Fibroblast of skin of right biceps (primary cell): ENCODE measurements at places on chromosomes 12 and 14.
A peak's percentile ranks its signal among the peaks of the same experiment; 100 is the strongest.

GRCh38 chr14:103923863-103924262, 4.4 kb upstream of the TDRD9 start:
- no peak for DNase-seq

- no peak for DNase-seq
These were observed 16.5 kb downstream of the SPTLC2 start for GRCh38 chr14:77599889-77600288.

DNA sequence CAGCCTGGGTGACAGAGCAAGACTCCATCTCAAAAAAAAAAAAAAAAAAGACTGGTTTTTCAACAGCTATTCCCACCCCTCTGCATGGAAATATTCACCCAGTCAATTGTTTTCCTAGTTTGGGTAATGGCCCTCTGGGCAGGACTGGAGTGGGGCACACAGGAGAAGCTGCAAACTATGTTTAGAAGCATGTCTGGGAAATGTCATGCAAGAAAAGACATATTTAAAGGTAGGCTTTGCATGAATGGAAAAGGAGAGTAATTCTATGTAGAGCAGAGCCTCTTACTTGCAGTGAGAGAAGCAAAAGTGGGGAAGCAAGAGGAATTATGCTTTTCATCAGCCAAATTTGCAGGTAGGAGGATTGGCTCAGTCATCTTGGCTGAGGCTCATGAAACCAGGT, 276.5 kb upstream of the PLEKHG7 start:
- no peak for DNase-seq

GRCh38 chr14:105495101-105495989, 4.3 kb downstream of the TEDC1 start:
- no peak for DNase-seq

GRCh38 chr14:52522033-52522432, 30.3 kb downstream of the TXNDC16 start:
- DNase-seq: no peak

- no peak for DNase-seq
These were observed 141.5 kb downstream of the KIF21A start for GRCh38 chr12:39301422-39301821.

- no peak for DNase-seq
These were observed 33.6 kb downstream of the KCNH5 start for GRCh38 chr14:63011623-63012022.

GRCh38 chr14:75577090-75577489, 1.3 kb upstream of the FLVCR2 start:
- DNase-seq: no peak

- DNase-seq: no peak
These were observed 407.8 kb downstream of the ATP23 start for GRCh38 chr12:58349161-58349560.

- DNase-seq: peak; percentile 71
These were observed 39.2 kb upstream of the PLXNC1 start for GRCh38 chr12:94109160-94109559.

- DNase-seq: peak; percentile 77
These were observed 10.1 kb downstream of the NDRG2 start for GRCh38 chr14:21014761-21015190.

DNA sequence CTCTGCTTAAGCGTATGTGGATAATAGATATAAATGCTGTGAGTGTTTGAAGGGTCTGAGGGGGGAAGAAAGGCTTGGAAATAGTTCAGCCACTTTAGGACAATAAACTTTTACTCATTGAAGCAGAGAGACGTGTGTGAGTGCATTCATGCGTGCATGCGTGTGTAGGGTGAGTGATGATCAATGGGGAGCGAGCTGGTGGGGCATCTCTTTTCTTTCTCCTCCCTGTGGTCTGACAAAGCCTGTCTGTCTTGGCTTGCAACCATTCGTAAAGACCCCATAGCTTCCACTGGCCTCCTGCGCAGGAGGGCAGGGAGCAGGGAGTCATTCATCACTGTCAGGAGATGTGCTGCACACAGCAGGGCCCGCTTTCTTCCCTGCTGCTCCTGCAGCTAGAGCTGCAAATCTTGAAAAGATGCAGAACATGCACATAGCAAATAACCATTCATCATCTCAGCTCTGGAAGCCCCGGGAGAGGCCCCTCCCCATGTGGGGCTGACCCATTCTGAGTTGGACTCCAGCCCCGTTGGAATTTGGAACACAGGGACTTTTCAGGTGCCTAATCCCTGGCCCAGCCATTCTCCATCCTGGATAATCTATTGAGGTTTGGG, 223.2 kb downstream of the PPM1H start:
- peak; percentile 70 for DNase-seq

- peak; percentile 52 for DNase-seq
These were observed 23.3 kb downstream of the LMNTD1 start for GRCh38 chr12:25529738-25530137.

DNA sequence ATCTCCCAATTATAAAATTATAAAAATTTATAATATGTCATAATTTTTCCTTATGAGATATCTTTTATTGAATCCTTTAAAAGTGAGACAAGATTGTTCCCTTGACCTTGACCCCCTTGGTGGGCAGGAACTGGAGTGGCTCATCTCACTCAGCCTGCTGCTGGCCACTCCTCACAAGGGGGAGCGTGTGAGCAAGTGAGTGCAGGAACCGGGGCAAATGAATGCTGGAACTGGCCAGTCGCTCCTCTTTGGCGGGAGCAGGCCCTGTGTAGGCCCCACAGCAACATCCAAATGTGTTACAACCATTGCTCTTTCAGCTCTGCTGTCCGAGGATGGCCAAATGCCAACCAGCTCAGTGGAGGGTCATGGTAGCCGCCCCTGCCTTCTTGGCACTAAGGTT, 178.8 kb downstream of the ETNK1 start:
- no peak for DNase-seq

- peak; percentile 6 for DNase-seq
These were observed 33.4 kb downstream of the SLC11A2 start for GRCh38 chr12:50992819-50993218.

DNA sequence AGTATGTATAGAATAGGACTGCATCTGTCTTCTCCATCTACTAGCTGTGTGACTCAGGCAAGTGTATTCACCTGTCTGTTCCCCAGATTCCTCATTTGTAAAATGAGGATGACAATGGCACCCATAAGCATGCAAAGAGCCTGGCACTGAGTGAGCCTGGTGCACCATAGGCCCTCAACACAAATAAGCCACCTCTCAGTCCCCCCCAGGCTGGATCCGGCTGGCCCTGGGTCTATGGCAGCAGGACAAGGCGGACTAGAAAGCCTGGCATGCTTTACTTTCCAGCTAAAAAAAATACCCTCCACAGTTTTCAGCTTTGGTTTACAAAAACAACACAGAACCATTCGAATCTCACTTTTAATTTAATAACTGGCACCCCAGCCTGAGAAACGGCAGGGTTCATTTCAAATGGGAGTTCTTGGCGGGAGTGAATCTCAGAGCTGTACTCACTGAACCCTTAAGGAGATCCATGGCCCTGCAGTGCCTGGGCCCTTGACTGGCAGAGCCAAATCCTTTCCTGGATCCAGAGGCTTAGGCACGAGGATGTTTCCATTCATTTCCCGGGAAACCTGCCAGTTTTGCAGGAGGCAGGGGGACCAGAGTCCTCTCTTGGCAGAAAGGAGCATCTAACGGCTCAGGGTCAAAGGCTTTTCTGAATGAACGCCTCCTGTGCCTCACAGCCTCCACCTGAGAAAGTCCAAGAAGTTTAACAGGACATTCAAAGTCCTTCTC, 17.7 kb downstream of the SYNE3 start:
- no peak for DNase-seq

- no peak for DNase-seq
These were observed 200.6 kb upstream of the STXBP6 start for GRCh38 chr14:25250516-25250915.

DNA sequence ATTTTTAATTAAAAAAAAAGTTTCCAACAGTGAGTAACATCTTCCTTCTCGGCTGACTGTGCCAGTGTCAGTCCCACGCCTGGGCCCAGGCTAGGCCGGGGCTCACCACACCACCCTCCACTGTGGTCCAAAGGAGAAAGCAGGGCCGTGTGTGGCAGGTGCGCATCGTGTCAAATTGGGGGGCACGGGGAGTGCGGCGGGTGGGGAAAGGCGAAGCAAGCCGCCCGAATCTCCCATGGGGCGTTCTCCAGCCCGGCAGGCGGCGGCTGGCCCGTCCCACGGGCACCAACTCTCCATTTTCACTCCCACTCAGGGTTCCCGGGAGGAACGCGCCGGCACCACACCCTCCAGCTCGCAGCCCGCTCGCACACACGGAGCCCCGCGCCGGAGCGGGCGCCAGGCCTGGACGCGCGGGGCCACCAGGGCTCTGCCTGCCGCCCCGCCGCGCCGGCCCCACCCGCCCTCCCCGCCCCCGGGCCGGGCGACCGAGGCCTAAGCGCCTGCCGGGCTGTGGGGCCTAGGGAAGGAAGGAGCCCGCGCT, 604 bp downstream of the EEA1 start:
- DNase-seq: peak; percentile 27

DNA sequence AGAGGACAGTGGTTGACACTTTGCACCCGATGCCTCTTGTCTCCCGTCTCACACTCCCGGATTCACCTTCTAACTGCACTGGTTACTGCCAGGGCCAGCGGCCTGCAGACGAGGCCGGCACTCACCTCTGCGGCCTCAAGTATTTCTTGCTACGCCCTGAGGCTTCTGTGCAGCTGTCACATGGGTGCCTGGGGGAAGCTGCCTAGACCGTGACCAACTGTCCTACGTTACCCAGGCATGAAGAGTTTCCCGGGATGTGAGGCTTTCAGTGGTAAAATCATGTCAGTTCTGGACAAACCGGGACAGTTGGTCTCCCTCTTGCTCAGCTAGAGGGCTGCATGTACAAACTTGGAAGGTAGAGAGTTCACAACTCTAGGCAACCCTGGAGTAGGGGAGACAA, 274.5 kb downstream of the GLT1D1 start:
- DNase-seq: no peak

DNA sequence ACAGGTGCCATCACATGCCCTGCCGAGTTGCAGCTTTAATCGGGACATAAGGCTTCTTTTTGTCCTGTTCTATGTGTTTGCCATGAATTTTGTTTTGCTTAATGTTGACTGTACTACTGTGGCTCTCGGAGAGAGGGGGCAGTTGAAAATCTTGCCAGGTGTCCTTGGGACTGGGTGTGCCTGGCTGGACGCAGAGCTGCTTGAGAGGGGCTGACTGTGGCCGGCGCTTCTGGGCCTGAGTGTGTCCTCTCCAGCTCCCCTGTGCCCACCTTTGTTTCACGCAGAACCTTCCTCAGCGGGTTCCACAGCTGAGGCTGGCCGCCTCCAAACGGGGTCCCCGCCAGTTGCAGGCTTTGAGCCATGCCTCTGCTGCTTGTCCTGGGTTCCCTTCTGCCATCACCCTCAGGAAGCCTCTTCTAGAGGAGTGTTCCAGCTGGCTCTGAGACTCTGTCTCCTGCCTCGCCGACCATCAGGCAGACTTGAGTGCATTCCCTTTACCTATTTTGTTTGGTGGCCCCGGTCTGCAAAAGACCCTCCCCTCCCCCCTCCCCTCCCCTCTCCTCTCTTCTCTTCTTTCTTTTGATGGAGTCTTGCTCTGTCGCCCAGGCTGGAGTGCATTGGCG, 49.7 kb downstream of the DDX51 start:
- DNase-seq: no peak

- no peak for DNase-seq
These were observed 5.5 kb upstream of the SELPLG start for GRCh38 chr12:108638997-108639822.

- peak; percentile 48 for DNase-seq
These were observed 47.9 kb upstream of the PLEKHG7 start for GRCh38 chr12:92654929-92655328.

GRCh38 chr14:102046337-102047278, 40.2 kb downstream of the HSP90AA1 start:
- peak; percentile 54 for DNase-seq

- DNase-seq: peak; percentile 50
These were observed 362.6 kb downstream of the DAD1 start for GRCh38 chr14:22226381-22226780.

- DNase-seq: no peak
These were observed 353.2 kb downstream of the ZFP36L1 start for GRCh38 chr14:68439676-68440075.

- peak; percentile 99 for DNase-seq
These were observed 72.7 kb downstream of the RIN3 start for GRCh38 chr14:92585981-92586937.

GRCh38 chr12:84644908-84645307, 267.7 kb downstream of the SLC6A15 start:
- no peak for DNase-seq

DNA sequence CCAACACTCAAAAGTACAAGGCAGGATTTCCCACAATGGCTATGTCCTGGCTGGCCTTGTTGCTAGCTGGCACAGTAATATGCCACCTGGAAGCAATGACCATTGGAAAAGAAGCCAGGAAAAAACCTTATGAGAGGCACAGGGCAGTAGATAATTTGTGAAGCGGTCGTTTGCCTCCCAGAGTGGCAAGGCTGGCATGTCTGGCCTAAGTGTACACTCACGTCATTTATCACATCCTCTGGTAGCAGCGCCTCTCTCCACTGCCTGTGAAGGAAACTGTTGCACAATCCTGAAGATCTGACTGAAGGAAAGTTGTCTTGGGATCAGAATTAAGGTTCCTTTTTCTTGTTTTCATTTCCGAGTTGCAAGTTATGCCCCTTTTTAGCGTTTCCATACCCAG, 408.5 kb downstream of the ZFP36L1 start:
- no peak for DNase-seq

DNA sequence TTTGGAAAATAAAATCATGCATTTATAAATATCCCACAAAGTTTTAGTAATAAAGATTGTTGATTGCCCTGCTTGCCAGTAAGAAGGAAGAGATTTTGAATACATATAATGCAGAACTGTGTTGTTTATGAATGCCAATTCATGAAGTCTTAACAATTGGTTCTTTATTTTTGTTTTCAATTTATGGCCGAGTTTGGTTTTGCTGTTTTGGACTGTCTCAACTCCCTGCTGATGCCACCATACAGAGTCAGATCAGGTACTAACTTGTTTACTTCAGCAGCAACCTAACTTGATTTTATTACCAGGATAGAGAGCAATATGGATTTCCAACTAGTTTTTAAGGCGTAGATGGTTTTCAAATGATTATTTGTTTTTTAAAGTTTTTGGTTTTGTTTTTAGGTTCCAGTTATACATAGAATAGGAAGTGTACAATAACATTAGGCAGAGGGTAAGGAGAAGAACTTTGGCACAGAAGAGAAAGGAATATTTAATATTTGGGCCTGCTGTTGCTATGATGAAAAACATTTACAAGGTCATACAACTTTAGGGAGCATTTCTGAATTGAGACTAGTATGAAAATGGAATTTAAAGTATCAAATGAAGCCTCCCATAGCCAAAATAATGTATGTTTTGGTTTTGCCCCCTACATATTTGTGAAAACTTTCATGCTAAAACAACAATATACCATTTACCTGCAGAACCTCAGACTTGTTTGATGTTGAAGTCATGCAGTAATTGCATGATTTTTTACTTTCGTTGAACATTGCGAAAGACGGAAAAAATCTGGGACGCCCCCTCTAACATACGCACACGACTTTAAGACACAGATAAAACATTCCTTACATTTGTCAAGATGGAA, 904 bp upstream of the FAM177A1 start:
- DNase-seq: peak; percentile 39
